ENCODE measurements at places on chromosomes 16 and 17.
A peak's percentile ranks its signal among the peaks of the same experiment; 100 is the strongest.

DNA sequence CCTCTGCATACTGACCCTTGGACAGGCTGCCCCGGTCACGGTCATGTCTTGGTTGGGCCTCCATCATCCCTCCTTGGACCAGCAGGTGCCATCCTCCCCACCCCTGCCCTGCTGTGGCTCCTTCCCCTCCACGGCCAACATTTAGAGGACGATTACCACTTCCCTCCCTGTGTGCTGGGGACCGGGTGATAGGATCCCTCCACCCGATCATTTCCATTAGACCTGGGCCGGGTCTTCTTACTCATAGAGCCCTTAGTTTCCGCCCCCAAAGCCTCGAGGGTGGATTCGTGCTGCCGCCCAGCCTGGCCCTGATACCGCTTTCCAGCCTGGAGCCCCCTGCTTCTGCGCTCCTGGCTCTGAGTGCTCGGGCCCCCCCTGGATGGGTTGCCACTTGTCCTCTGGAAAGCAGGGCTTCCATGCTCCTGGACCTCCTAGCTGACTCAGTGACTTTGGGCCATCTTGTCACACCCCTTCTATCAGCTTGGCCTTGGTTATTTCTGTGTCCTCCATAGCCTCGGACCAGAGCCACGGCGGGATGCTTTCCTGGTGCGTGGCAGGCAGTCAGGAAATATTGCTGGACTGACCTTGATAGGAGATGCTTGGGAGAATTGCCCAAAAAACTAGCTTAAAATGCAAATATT, 171.4 kb downstream of the SEC14L1 start:
- no peak for DNase-seq

DNA sequence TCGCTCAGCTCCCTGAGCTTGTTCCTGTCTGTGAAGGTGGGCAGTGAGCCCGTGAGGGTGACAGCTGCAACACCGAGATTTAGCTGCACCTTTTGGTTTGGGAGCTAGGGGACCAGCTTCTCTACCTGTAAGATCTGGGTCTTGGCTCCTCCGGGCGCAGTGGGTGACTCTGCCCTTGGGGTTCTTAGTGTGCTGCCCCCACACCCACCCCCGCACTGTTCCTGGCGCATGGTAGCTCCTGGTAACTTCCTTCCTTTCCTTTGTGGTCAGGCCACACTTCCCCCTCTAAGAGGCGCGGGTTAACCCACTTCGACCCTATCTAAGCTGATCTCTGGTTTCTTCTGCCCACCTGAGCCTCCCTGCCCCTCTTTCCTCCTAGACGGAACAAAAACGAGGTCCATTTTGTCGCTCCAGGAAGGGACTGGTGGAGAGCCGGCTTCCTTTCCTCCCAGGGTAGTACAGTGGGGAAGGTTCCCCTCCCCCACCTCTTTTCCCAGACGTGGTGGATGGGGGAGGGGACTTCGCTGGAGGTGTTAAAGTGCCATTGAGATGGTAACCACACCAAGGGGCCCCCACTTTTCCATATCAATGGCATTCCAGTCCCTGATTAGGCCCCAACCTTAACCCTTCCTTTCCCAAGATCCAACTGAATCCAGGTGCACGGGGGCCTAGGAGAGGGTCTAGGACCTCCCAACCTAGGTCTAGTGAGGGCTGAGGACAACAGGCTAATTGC, 4.6 kb upstream of the CLDN9 start:
- no peak for DNase-seq

DNA sequence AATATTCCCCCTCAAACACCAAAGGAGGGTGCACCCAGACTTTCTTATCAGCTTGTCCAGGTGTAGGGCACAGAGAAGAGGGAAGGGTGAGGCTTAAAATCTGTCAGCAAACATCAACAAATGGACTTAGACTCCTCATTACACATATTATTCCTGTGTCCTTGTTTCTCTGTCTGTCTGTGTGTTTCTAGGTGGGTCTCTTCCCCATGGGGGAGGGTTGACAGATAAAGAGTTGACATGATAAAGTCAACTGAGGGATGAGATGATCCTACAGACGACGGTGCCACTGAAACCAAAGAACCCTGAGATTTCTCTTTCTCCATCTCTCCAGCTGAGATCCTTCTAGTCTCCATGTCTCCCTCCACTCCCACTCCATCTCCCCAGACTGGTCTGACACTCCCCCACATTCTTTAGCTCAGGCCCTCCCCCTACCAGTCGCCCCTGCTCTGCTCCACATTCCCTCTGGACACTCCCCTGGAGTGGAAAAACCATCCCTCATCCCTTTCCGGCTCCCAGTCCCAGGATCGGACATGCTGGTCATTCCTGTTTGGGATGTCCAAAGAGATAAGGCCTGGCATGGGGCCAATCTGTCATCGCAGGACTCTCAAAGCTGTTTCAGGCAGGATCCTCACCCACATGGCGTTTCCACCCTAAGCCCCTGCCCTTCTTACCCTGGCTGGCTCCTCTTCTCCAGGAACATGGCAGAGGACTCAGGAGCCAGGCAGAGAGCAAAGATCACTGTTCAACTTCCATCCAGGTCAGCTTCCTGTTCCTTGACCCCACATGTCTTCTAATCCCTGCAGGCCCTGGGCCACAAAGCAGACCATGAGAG, 2.9 kb upstream of the ITGA3 start:
- no peak for DNase-seq

GRCh38 chr17:45223539-45224528, 2.1 kb downstream of the FMNL1 start:
- no peak for DNase-seq

GRCh38 chr17:35377068-35377467, 3.6 kb upstream of the SLFN11 start:
- no peak for DNase-seq

DNA sequence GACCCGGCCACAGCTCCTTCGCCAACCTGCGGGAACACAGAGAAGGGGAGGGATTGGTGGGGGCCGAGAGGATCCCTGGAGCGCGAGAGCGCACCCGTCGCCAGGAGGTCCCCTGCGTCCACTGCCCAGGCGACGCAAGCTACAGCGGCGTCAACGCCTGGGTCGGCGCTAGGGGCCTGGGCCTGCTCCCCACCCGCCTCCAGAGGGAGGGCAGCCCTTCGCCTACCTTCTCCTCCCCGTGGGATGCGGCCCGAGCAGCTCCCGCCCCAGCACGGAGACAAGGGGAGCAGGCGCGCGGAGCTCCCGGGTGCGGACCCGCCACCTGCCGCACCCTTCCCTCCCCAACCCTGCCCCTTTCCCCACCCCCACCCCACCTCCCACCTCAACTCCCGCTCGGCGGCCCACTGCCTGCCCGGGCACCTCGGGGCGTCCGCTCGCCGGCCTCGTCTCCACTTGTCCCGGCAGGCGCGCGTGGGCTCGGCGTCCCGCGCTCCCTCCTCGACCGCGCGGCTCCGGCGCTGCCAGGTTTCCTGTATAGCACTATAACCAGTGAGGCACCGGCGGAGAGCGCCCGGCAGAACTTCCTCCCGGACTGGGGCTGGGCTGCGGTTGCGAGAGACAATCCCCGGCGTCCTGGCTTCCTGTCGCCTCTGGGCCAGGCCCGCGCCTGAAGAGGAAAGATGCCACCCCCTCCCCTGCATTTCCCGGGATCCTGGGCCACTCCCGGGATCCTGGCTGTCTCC, 119.1 kb upstream of the SMURF2 start:
- peak; percentile 53 for DNase-seq

All from epithelial cell of esophagus (primary cell).